CD4-positive, alpha-beta T cell treated with Interleukin-1 beta for 1 hour (primary cell): ENCODE measurements at places on chromosomes 5 and 9.

GRCh38 chr5:138890644-138891043 lies 15.5 kb upstream of the LRRTM2 start:
- DNase-seq, result no peak

GRCh38 chr9:89508951-89509615 lies 11.2 kb upstream of the SEMA4D start:
- no peak for DNase-seq

DNA sequence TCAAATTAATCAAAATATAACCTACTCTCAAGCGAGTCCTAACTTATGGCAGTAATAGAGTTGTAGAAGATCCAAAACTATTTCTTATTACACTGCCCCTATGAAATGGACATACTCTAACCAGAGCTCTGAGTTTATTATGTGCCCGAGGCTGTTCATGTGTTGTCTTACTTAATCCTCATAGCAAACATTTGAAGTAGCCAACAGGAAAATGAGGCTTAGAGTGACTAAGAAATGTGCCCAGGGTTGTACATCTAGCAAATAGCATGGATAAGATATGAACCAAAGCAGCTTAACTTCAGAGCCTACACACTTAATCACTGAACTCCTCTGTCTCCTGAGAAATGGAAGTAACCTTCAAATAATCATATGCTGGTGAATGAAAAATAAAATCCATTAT lies 1551.7 kb downstream of the MAT2B start:
- DNase-seq, result no peak

DNA sequence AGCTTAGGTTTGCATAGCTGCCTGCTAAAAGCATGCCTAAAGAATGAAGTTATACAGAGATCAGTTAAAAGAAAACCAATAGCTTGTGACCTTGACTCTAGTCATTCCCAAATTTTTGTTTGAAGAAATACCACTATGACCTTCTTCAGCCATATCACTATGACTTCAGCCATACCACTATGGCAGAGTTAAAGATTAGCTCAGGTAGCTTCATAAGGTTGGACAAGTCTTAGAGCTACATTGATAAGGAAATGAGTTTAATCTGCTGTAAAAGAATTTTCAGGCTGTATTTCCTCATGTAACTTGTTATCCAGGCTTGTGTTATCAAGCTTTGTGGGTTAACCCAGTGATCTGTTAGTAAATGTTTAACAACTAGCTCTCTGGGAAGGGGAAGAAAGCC lies 30.7 kb downstream of the C6 start:
- DNase-seq, result no peak
